Suppressor macrophage treated with lipopolysaccharide for 4 hours (primary cell): ENCODE measurements at places on chromosomes 6 and 20.
A peak's percentile ranks its signal among the peaks of the same experiment; 100 is the strongest.

GRCh38 chr20:15843777-15844176 is 729.5 kb downstream of the KIF16B start:
- no peak for DNase-seq

DNA sequence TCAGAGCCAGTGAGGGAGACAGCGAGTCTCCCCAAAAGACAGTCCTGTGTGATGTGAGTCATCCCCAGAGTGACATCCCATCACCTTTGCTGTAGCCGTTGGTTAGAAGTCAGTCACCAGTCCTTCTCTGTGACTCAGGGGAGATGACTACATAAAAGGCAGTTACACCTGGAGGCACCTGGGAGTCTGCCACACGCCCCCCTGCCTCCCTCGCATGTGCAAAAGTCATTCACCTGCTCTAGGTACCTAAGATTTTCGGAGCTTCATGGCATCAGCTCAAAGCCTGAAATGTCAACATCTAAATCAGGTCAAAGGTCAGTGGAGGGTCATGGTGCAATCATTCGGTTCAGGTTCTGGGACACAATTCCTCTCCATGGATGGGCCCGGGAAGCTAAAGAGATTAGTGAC is 50.3 kb downstream of the PRR18 start:
- DNase-seq: no peak

- DNase-seq: no peak
These were observed 40.1 kb upstream of the ANKEF1 start for GRCh38 chr20:9994676-9995075.

GRCh38 chr6:167462514-167463312 is 137.8 kb downstream of the TTLL2 start:
- DNase-seq: no peak

DNA sequence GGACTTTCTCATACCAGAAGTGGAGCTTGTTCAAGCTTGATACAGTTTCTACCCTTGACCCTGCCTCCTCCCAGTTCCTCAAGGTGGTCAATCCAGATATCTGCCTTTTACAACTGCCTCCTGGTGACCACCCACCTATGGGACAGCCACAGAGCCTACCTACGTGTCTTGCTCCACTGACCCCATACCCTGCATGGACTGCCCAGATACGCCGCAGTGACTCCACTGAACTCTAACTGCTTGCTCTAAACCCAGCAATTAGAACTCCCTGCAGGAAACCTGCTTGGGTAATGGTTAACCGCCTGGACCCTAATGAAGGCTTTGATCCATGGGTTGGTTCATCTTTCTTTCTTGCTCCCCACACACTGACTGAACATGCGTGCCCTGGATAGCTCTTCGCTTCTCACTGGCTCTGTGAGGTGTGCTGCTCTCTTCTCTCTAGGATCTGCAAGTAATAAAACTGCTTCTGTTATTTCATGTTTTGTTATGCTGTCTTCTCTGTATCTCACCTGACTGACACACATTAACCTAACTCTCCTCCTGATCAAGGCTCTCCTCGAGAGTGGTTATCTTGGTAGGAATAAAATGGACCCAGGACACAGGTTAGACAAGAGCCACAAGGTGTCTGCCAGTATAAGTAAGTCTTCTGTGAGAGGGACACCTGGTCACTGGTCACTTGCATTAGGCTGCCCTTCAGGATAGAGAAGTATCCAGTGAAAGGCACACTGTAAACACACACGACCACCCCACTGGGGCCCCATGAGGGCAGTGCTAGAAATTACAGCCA is 79.2 kb downstream of the CHD6 start:
- DNase-seq: no peak

DNA sequence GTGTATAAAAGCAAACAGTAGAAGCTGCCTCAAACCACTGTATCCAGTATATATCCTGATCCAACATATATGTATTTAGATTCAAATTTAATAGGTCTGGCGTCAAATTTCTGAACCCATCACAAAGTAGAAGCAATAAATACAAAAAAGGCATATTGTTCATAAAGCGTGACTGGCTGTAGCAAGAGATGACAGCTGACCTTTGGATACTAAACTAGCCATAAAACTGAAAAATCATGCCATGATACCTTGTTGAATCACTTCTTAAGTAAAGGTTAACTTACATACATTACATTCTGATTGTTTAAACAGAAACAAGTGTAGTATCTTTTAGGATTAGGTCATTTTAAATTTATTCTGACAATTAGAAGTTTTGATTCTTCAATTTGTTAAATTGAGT is 372.0 kb upstream of the FLRT3 start:
- DNase-seq: no peak

DNA sequence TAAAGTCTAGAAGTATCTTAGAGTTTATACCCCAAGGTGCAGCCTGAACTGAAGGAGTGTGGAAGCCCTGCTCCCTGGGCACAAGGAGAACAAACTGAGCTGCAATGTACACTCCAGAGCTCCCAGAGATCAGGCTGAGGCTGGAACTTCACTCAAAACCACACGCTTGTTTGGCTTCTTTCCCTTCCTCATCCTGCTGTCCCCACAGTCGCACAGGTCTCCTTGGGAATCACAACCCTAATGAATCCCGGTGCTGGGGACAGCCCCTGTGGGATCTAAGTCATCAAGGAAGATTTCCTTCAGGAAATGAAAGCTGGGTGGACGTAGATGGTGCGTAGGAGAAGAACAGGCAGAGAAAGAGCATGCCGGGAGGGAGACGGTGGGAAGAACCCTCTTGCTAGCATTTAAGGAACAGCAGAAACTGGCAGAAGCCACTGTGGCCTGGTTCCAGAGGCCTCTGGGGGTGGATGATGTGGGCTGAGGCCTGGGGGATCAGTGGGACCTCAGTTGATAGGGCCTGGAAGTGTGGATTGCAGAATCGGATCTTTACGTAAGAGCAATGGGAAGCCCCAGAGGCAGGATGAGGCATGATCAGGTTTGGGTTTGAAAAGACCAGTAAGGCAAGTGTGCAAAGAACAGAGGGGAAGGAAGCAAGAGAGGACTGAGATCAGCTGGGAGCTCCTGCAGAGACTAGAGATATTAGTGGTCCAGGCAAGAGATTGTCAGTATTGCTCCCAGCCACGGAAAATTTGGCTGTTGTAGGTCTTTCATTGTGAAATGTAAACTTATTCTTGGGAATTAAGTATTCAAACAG is 21.4 kb downstream of the CYP24A1 start:
- DNase-seq: peak; percentile 17

- no peak for DNase-seq
These were observed 26.8 kb downstream of the RRBP1 start for GRCh38 chr20:17655286-17655651.

DNA sequence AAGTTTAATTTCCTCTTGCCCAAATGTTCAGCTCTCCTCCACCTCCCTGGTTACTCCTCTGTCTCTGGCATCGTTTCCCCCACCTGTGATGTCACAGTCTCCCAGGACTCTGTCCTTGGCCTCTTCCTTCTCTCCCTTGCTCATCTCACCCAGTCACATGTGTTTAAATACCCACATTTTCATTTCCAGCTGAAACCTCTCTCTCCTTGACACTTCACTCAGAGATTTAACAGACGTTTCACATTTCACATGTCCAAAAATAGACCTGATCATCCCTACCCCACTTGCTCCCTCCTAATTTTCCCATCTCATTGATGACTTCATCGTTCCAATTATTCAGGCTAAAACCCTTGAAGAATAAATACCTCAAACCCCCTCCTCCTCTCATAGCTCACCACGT is 604.1 kb upstream of the JAG1 start:
- DNase-seq: no peak

- no peak for DNase-seq
These were observed 8.4 kb downstream of the SLCO4A1 start for GRCh38 chr20:62650551-62651284.

DNA sequence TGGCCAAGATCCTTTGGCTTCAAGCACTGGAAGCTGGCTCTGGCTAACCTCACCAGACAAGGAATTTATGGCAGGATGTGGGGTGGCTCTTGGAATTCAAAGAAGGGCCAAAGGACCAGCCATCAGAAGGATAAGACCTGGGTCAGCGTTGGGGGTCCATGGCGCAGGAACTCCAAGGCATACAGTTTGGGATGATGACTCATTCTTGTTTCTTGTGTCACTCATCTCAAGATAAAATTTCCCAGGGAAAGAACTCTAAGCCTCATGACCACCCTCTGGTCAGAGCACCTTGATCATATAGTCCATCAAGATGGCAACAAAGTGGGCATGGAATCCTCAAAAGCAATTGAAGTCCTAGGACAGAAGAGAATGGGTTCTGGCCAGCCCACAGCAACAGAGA is 4.8 kb downstream of the ZBTB9 start:
- no peak for DNase-seq

GRCh38 chr6:87588756-87589407 is 905 bp downstream of the RARS2 start:
- DNase-seq: peak; percentile 5

GRCh38 chr6:43708860-43709653 is 21.5 kb upstream of the MRPS18A start:
- DNase-seq: peak; percentile 91

GRCh38 chr6:115363379-115363778 is 697.3 kb downstream of the FRK start:
- no peak for DNase-seq

GRCh38 chr6:122075084-122075838 is 324.2 kb upstream of the HSF2 start:
- DNase-seq: no peak

DNA sequence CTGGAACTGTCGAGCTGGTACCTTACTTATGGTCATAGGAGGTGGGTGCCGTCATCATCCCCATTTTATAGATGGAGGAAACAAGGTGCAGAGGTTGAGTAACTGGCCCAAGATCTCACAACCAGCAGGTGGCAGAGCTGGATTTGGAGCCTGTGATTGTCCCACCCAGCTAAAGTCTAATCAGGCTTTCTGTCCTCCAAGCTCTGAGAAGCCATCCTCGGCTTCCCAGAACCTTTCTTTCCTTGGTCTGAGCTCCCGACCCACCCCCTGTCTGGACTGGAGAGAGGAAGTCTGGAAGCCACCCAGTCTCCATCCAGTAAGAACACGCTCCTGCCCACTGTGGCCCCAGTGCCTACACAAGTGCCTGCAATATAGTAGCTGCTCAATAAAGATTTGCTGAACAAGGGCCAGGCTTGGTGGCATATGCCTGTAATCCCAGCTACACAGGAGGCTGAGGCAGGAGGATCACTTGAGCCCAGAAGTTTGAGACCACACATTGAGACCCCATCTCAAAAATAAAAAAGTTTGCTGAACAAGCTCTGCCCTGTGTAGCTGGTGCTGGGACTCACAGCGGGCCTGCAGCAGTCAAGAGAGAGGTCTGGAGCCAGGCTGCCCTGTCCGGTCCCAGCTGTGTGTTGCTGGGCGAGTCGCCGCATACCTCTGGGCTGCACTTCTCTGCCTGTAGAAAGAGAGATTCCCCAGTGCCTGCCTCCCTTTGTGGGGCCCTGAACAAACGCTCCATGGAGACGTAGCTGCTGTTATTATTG is 32.5 kb upstream of the DLGAP4 start:
- DNase-seq: peak; percentile 10

DNA sequence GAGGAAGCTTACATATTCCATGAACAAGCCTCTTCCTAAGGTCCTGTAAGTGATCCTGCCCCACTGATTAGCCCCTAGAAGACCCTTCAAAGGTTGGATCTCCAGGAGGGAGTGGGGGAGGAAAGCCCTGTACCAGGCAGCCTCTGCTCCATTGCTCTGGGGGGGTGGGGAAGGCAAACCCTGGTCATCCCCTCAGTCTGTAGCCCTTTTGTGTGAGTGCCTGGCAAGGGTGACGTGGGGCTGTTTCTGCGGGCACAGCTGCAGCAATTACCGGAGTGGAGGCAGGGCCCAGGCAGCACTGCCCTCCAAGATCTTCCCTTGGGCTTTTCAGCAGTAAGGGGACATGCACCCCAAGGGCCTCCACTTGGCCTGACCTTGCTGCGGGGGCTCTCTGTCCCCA is at the start of gene MOG:
Gene MOG, plus strand, starts transcription at position 295 of the 400 bp plus-strand sequence. CDS start 118 bp downstream, outside the sequence.
- no peak for DNase-seq

DNA sequence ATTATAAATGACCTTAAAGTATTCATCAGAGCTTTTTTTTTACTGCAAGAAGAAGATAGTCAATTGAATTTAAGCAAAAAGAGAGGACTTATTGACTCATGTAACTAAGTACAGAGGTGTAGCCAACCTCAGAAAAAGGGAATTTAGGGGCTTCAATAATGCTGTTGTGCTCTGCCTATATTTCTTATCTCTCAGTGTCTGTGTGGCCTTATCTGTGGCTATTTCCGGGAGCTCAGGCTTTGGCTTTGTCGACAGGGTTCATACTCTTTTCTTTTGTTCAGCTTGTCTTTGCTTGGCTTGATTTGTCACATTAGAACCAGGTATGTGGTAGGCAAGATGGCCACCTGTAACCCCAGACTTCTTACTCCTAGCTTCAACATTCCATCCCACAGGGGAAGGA is 38.6 kb upstream of the FABP7 start:
- DNase-seq: no peak

DNA sequence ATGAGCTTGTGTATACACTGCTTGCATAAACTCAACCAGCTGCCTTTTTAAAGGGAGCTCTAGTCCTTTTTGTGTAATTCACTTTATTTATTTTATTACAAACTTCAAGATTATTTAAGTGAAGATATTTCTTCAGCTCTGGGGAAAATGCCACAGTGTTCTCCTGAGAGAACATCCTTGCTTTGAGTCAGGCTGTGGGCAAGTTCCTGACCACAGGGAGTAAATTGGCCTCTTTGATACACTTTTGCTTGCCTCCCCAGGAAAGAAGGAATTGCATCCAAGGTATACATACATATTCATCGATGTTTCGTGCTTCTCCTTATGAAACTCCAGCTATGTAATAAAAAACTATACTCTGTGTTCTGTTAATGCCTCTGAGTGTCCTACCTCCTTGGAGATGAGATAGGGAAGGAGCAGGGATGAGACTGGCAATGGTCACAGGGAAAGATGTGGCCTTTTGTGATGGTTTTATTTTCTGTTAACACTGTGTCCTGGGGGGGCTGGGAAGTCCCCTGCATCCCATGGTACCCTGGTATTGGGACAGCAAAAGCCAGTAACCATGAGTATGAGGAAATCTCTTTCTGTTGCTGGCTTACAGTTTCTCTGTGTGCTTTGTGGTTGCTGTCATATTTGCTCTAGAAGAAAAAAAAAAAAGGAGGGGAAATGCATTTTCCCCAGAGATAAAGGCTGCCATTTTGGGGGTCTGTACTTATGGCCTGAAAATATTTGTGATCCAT is 15.3 kb downstream of the TNFAIP3 start:
- DNase-seq: peak; percentile 71

DNA sequence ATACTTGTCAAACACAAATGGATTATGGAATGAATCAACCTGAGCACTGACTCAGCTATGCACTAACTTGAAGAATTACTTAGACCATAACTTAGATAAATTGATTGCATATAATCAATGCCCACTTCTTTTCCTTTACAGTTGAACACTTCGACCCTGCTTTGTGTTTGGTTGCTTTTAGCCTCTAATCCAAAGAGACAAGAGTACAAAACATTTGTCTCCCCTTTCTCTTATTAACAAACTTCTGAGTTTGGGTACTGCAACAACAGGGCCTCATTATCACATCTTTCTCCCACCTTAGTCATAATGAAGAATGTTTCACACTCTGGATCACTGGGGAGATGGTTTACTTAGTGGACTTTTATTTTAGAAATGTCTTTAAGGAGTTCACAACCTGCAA is 2.6 kb upstream of the TAAR6 start:
- no peak for DNase-seq
